Transverse colon (tissue), 4 donors: ENCODE measurements at places on chromosomes 1 and 21. TPM values are rescaled to one million over a fixed set of nuclear protein-coding genes. Genes with fewer than 3 reads are reported as not detected.

The SHISAL2A gene
- 8.2 TPM for total RNA-seq

The OR1C1 gene
- not detected for total RNA-seq

The NASP gene
- 36.2 TPM for total RNA-seq

The LCE3D gene
- not detected for total RNA-seq

The GRIK3 gene
- 0.79 TPM for total RNA-seq

The CD5L gene
- total RNA-seq = not detected

The XCL1 gene
- total RNA-seq = 0.32 TPM
